ENCODE measurements at places on chromosomes 4 and X.

DNA sequence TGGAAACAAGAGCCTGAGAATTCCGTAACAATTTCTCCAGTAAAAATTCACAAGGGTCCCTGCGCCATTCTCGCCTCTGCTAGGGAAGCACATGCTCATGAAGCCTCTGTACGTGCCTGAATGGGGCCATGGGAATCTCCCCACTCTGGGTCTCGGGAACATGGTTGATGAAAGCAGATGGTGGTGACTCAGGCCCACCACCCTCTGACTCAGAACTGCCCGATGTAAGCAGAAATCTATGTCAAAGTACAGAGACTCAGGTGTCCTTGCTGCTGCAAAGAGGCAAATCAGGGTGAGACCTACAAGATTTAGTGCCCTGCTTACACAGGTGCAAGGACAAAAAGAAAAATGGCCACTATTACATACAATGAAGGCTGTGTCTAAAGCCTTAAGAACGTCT, 65.0 kb downstream of the SCD5 start:
- peak; percentile 15 for DNase-seq

GRCh38 chr4:17164666-17165065, 266.2 kb upstream of the LDB2 start:
- no peak for DNase-seq

DNA sequence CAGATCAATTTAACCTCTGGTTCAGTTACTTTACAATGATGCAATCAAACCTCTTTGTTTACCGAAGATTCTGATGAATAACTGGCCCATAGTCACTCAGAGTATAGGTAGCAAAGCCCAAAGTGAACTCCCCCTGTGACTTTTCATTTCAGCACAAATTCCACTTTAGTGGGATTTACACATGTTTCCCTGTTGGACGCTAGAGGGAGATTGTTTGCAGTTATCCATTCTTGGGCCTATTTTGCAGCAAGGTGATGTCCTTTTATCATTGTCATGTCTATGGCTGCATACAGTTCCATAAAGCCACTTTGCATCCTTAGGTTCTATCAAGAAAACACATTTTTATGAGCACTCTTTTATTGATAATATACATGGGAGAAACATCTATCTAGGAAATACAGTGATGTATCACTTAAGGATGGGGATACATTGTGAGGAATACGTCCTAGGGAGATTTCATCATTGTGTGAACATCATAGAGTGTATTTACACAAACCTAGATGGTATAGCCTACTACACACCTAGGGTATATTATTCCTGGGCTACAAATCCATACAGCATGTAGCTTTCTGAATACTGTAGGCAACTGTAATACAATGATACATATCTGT, 14.5 kb upstream of the DKK2 start:
- DNase-seq = no peak

DNA sequence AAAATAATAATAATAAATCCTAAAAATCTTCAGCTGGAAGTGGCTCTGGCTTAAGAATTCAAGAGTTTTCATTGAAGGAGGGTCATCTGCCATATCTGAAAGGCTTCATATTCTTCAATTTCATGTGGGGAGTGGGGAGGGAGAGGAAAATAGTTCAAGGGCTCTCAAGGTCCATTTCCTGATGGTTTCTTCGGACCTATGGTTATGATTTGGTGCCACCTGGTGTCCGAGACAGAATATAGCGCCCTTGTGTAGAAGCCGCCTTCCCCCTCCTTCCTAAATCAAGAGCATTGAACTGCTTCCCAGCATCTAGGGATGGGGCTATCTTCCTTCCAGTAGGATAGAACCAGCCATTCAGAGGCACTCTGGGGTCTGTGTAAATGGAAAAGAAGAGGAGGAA, 34.3 kb downstream of the NLGN3 start:
- no peak for DNase-seq

DNA sequence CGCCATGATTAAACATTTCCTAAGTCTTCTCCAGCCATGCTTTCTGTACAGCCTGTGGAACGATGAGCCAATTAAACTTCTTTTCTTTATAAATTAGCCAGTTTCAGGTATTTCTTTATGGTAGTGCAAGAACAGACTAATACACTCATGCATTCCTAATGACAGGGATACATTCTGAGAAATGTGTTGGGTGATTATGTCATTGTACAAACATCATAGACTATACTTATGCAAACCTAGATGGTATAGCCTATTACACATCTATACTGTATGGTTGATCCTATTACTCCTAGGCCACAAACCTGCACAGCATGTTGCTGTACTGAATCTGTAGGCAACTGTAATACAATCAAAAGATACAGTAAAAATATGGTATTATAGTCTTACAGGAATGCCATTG, 83.1 kb downstream of the ATOH1 start:
- no peak for DNase-seq

GRCh38 chr4:162837679-162838078, 329.0 kb downstream of the NAF1 start:
- no peak for DNase-seq

DNA sequence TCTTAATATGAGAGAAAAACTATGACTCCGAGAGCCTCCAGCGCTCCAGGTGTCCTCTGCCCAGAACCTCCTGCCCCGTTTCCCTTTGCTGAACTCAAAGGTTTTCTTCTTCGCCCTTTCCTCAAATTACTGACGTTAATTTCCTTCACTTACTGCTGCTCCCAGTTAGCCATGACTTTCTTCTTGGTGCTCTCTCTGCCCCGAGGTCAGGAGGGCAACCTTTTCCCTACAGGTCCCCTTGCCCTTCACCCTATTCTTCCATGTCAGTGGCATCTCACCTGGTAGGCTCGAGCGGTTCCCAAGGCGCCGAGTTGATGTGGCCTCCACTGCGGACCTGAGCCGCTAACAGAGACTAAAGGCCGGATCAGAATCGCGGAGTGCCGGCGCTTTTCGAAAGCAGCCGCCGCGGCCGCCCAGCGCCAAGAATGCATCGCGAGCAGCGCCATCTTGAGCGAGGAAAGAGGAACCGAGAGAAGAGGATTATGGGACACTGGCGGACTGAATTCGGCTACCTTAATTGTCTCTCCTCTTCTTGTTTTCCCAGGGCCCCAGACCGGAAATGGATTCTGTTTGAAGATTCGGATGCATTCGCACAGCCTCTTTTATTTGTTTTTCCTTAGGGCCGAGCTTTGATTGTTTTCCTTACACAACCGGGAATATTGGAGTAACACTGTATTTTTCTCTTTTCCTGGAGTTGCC, at the start of gene ABCB7:
TSS of gene ABCB7 (minus strand) at position 457 of the 699 bp plus-strand sequence. CDS start at position 446, 11 bp downstream.
- DNase-seq = peak; percentile 52

GRCh38 chr4:139229534-139230039, 50.4 kb downstream of the MGARP start:
- no peak for DNase-seq

- peak; percentile 33 for DNase-seq
Observed at GRCh38 chr4:37685823-37686372, 278 bp downstream of the RELL1 start.

- no peak for DNase-seq
Observed at GRCh38 chr4:102137217-102137616, 208.1 kb downstream of the SLC39A8 start.

GRCh38 chr4:3284734-3285557, 7.9 kb upstream of the RGS12 start:
- no peak for DNase-seq

GRCh38 chr4:151462554-151462953, 53.6 kb downstream of the FHIP1A start:
- DNase-seq = no peak

GRCh38 chr4:178595500-178596138, 1153.4 kb upstream of the AGA start:
- no peak for DNase-seq

DNA sequence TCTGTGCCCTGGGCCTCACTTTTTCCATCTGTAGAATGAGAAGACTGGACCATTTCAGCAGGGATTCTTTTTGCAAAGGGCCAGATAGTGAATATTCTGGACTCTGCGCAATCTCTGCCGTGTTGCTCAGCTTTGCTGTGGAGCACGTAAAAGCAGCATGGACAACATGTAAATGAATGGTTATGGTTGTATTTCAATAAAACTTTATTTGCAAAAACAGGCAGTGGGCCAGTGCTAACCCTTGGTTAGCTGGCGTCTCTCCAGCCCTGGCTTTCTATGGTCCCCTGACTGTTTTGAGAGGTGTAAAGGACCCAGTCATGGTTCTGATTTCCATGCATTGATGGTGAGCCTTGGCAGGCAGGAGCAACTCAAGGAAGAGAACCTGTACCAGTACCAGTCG, 18.7 kb downstream of the WFS1 start:
- no peak for DNase-seq

DNA sequence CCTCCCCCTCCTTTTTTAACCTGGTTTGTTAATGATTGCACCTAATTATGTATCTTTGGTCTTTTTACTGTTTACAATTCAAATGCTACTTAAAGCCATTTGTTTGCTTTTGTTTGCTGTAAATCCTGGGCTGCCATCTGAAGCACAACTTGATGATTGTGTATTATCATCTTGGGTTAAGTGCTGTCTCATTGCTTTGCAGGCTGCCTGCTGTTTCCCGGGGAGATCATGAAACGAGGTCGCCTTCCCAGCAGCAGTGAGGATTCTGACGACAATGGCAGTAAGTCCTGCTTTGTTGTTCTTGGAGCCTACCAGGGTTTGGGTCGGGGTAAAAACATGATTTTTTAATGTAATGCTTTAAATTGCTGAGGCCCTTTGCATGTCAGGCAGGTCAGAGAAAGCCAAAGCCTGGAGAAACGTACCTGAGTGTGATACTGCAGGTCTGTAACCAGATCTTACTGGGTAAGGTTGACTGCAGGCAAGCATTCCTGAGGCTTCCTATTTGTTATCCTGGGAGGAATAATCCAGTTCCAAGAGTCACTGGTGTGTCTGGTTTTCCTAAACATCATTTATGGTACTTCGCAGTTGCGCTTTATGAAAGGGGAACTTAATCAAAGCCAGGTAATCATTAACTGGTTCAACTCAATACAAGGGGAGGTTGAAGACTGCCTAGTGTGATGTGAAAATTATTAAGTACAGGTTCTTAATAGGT, 22.2 kb downstream of the JADE1 start:
- DNase-seq = no peak

GRCh38 chr4:149781150-149781549, 34.5 kb downstream of the IQCM start:
- no peak for DNase-seq

DNA sequence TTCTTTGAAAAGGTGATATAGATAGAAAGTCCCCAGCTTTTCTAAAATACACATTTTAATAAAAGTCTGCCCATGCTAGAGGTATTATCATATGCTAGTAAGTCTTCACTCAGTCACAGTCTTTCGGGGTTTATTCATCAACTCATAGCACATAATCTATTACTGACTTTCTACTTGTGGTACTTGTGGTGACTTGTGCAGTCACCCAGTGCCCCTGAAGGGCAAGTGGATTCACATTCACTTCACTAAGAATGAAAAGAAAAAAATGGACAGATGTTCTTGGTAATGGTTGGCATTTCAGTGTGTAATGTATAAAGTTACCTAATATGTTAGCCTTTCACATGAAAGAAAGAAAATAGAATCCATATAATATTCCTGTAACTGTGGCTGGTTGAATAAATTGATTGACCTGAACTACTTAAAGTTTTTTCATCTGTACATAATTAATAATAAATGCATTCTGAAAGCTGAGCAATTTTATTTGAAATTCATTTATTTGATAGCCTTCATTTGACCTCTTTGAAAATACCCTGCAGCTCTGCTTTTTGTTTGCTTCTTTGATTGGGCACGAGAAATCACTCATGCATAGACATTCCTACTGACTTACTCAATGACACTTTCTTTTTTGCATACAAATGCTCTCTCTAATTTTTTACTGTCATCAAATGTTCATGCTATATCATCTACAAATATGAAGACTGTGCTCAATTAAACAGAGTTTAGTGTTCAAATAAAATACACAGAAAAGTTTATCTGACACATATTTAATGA, 39.5 kb upstream of the ZNF330 start:
- no peak for DNase-seq

DNA sequence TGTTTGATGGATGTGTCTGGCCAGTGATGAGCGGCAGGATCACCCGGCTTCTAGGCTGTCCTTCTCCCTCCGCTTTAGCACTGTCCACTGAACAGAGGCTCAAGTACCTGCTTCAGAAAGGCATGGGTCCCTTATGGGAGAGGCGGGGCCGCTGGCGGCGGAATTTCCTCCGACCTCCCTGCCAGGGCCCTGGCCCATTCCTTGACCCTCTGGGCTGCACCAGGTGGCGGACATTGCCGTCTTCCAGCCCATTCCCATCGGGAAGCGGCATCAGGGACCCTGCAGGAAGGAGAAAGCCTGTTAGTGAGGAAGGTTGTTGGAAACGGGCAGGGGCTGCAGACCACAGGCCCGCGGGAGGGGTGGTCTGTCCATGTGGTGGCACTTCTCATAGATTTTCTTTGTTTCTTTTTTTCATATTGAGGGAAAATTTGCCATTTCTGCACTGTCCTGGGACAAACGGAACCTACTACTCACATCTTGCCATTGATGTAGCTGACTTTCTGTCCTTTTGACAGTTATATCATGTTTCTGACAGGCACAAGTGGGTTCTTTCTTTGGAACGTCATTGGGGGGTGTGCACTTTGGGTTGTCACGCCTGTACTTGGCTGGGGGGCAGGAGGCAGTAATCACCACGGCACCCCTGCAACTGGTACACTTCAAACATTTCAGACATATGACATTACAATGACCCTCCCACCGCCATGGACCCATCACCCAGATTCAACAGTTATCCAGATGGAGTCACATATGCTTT, 6.1 kb downstream of the APLN start:
- no peak for DNase-seq

DNA sequence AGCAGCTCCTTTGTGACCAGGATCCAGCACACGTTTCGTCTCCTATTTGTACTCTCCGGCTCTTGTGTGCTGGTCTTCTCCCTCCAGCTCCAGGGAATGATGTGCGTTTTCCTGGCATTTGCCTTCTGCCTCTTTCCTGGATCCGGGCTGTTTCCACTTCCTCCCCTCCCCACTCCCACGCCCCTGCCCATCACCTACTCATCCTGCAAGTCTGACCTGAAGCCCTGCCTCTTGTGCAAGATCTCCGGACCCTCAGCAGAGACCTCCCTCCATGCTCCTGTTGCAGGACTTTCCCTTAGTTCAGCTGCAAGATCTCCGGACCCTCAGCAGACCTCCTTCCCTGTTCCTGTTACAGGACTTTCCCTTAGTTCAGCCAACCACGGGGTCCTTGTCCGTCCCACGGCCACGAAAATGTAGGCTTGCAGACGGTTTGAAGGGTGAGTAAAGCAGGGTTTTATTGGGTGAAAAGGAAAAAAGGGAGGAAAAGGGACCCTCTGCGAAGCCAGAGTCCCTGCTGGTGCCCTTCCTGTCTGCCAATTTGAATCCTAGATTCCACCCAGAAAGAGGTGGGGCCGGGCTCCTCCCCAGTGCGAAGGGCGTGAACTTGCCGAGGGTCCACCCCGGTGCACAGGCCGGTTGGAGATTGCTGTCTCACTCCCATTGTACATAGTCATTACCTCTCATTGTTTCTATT, 74.4 kb upstream of the IRF2 start:
- no peak for DNase-seq

Measured in stimulated activated CD4-positive, alpha-beta T cell treated with anti-CD3 and anti-CD28 coated beads, Interleukin-1b, Interleukin-23, amount 100 ng/mL, for 48 hours (primary cell).